ENCODE measurements at places on chromosomes 16 and 17.

- DNase-seq, result no peak
Measured at GRCh38 chr17:76063875-76064546, 8.3 kb downstream of the SRP68 start.

GRCh38 chr17:20284570-20285295 is 182.6 kb downstream of the LGALS9B start:
- DNase-seq, result no peak

DNA sequence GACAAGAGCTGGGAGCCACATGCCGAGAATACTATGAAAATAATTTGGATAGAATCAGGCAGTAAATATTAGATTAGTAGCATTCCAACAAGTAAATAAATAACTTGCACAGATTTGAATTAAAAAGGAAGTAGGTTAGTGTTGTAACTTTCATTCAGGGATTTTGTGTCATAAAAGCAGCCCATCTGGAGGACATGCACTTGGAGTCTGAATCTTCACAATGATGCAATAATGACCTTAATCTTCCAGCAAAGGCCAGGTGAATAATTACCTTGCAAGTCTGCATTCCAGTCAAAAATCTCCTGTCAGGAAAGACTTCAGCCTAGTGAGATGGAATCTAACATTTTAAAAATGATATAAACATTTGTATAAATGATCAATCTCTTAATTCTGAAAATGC is 518.1 kb downstream of the KCNJ2 start:
- no peak for DNase-seq

DNA sequence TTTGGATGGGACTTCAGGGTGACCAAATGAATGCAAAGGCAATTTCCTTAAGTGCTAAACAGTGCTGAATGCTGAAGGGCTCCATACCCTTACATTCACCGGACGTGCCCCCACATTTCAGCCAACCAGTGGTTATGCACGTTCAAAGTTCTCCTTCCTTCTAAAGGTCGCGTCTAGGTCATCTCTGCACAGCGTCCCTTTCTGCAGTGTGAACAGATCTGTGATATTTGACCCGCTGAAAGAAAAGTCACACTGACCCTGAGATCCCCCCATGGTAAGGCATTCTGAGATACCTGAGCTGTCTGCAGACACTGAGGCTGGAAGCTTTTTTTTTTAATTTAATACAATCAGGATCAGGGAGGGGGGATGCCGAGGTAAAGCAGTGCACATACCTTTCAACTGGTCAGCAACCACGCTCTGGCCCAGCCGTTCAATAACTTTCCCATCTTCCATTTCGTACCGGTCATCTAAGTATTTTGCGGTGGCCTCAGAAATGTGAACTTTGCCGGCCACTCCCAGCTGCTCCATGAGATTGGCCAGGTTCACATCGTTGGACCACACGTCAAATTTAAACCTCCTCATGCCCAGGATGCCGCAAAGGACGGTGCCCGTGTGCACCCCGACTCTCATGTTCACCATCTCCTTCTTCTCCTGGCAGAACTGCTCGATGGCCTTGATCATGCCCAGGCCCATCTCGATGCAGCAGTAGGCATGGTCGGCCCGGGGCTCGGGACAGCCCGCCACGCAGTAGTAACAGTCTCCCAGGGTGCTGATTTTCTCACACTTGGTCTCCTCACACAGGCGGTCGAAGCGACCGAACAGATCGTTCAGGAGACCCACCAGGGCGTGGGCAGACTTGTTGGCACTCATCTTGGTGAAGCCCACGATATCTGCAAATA is 2.6 kb downstream of the ADCY9 start:
- no peak for DNase-seq

GRCh38 chr16:85653290-85653891 is 35.4 kb downstream of the GINS2 start:
- no peak for DNase-seq

- no peak for DNase-seq
Measured at GRCh38 chr17:75737133-75737962, 16.1 kb downstream of the ITGB4 start.

- DNase-seq, result no peak
Measured at GRCh38 chr17:81416612-81417011, 21.4 kb downstream of the BAHCC1 start.

DNA sequence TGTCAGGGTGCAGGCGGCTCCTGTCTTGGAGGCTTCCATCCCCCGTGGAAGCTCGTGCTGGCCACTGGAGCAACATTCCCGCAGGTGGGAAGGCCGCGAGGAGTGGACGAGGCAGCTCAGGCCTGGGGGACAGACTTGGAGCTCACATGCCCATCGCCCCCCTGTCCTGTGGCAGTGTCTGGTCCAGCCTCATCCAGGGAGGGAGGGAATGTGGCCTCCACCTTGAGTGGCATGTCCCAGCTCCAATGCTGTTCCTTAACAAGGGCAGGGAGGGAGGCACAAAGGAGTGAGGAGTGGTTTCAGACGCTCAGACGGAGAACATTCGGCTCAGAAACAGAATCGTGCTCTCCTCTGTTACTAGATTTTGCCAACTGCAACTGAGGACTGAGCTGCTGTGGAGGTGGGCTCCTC is 159.4 kb upstream of the CHMP6 start:
- no peak for DNase-seq

DNA sequence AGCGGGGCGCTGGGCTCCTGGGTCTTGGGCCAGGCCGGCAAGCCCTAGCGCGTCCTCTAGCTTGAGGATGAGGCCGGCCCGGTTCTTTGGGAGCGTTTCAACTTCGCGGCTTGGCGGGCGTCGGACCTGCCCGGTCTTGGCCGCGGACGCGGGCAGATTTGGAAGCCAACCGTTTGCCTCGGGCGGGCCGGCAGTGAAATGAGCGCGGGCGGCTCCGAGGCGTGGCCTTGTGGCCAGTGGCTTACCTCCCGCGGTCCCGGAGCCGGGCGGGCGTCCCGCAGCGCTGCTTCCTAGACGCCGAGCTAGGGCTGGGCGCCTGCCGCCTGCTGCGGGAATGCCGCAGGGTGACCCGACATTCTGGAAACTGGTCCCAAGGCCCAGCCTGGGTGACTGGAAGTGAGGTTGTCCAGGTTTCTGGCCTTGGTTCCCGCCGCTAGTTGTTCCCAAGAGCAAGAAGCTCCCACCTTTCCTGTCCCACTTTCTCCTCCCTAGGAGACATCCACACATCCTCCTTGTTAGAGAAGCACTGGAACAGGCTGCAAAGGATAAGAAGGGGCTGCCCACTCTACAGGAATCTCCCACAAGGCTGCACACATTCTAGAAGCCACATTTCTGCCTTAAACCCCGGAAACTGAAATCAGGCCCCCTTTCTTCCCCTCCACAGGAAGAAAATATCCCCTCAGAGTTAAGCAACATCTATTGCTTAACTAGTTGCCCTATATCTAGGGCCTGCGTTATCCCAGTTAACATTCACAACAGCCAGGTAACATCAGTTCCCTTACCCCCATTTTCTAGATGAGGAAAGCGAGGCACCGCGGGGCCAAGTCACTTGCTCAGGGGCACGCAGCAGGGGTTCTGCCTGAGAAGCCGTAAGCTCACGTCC is 4.5 kb upstream of the CBX8 start:
- DNase-seq, result no peak
